ENCODE measurements at places on chromosomes 13 and 19.

GRCh38 chr19:35786299-35787160, 11.2 kb downstream of the ARHGAP33 start:
- no peak for DNase-seq

- peak; percentile 9 for DNase-seq
Measured at GRCh38 chr13:36919171-36919832, 736 bp downstream of the SMAD9 start.

- peak; percentile 87 for DNase-seq
Measured at GRCh38 chr19:53867225-53868090, at the start of gene MYADM. TSS of gene MYADM (plus strand) at chr19:53867883. CDS start at chr19:53873530, 5,647 bp downstream.

DNA sequence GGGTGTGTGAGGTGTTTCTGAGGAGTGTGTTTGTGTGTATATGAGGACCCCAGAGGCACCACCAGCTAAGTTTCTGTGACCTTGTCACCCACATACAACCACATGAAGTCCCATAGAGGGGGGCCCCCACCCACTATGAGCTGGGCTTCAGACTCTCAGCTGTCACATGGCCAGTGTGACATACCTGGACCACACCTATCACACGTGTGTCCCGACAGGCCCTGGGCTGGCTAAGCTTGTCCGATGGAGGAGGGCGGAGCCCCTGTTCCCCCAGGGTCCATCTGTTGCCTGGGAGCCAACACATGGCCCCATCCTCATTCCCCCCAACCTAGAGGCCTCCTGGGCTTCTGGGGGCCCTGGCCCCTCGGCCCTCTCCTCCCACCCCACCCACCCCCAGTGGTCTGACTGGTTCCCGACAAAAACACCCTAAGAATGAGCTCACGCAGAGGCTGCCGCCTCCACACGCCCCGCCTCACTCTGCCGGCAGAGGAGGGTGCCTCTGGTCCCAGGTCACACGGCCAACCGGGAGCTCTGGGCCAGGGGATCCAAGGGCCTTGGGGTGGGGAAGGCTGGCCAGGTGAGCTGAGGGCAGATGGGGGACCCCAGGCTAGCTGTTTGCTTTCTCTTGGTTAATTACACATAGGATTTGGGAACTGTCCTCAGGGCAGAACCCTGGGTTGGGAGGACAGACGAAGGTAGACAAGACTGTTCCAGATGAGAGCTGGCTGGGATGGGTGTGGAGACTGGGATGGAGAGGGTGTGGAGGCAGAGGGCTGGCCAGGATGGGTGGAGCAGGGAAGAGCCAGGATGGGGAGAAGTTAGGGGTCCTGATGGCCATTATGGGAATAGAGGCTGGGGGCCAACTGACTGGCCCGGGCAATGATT, 4.3 kb downstream of the KLC3 start:
- no peak for DNase-seq

- DNase-seq = no peak
Measured at GRCh38 chr13:40490086-40490758, 176.2 kb downstream of the FOXO1 start.

DNA sequence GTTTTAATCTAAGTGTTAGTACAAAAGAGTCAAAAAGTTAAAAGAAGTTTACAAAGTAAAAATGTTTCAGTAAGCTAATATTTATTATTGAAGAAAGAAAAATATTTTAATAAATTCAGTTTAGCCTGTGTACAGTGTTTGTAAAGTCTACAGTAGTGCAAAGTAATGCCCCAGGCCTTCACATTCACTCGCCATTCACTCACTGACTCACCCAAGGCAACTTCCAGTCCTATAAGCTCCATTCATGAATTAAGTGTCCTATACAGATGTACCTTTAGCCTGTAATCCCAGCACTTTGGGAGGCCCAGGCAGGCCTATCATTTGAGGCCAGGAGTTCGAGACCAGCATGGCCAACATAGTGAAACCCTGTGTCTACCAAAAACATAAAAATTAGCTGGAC, 24.1 kb upstream of the AKAP11 start:
- DNase-seq = no peak

DNA sequence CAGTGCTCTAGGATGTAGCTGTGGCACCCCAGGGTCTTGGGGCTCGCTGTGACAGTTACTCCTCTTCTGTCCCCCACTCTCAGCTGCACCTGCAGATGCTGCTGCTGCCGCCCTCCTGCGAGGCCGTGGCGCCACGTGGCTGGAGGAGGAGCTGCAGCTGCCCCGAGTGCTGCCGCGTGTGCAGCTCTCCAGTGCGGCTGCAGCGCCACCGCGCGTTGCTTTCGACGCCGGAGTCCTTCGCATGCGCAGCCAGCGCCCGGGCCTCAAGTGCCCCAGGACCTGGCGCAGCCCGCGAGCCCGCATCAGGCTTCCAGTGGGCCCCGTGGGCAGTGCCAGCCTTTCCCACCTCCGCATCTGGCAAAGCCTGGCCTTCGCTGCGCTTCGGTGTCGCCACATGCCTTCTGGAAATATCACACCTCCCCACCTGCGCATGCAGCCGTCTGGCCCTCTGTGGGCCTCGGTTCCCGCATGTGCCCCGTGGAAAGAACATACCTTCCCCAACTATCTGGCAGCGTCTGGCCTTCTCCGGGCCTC, 692 bp upstream of the ZNF580 start:
- no peak for DNase-seq

DNA sequence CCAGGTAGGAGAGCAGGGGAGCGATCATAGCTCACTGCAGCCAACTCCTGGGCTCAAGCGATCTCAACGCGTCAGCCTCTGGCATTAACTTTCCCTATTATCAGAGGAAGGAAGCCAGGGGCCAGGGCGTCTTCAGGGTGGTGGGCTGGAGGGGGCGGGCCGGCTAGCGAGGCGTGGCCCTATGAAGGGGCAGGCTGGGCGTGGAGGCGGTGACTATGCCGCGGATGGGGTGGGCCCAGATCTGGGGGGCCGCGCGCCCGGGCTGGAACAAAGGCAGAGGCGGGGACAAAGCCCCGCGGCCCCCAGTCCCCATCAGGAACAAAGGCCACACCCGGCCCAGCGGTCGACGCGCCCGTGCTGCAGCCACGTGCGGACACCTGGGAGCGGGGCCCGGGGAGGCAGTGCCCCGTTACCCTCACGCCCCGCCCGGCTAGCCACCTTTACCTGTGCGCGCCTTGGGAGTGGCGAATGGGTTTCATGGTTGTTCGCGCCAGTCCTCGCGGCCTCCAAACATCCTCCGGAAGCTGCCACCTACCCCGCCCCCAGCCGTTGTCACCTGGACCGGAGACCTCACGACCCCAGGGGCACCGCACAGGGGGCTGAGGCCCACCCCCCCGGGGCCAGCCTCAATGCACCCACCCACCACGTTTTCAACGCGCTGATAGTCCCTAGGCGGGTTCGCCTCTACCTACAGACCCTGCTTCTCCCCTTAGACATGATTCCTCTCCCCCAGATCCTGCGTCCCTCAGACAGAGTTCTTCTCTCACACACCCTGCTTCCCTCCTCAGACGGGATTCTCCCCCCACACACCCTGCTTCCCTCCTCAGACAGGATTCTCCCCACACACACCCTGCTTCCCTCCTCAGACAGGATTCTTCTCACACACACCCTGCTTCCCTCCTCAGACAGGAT, 5.4 kb upstream of the TRIM28 start:
- no peak for DNase-seq

DNA sequence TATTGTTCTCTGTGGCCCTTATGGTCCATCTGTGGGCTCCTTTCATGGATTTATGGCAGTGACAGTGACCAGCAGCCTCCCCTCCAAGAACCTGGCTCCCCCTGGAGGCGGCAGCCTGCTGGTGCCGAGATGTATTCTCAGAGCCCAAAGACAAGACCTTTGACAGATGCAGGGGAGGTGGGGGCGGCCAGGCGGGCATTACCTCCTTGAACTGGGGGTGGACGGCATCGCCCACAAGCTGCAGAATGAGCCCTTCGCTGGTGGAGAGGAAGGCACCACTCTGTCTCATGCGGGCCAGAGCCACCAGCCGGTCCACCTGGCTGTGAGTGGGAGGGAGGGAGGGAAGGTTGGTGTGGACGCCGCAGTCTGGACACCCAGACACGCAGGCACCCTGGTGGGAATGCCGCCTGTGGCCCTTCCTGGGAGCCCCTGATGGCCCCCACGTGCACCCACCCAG, 6.6 kb downstream of the ISOC2 start:
- DNase-seq = no peak

GRCh38 chr19:44626048-44626624, 12.8 kb downstream of the IGSF23 start:
- peak; percentile 85 for DNase-seq

DNA sequence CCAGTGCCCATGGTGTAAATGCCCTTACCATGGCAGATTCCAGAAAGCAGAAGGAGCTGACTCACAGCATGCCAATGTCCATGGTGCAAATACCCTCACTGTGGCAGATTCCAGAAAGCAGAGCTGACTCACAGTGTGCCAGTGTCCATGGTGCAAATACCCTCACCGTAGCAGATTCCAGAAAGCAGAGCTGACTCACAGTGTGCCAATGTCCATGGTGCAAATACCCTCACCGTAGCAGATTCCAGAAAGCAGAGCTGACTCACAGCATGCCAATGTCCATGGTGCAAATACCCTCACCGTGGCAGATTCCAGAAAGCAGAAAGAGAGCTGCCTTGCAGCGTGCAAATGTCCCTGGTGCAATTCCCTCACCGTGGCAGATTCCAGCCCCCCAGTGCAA, 163.8 kb upstream of the SOX1 start:
- no peak for DNase-seq

GRCh38 chr13:28751175-28751960, 32.6 kb upstream of the SLC46A3 start:
- no peak for DNase-seq

GRCh38 chr19:2469102-2469914, 6.6 kb upstream of the GADD45B start:
- no peak for DNase-seq

GRCh38 chr19:55373993-55374757, 2.5 kb upstream of the TMEM190 start:
- DNase-seq = no peak

- DNase-seq = no peak
Measured at GRCh38 chr13:95480131-95480545, 72.4 kb upstream of the CLDN10 start.

- no peak for DNase-seq
Measured at GRCh38 chr19:29841209-29841558, 29.4 kb downstream of the CCNE1 start.

DNA sequence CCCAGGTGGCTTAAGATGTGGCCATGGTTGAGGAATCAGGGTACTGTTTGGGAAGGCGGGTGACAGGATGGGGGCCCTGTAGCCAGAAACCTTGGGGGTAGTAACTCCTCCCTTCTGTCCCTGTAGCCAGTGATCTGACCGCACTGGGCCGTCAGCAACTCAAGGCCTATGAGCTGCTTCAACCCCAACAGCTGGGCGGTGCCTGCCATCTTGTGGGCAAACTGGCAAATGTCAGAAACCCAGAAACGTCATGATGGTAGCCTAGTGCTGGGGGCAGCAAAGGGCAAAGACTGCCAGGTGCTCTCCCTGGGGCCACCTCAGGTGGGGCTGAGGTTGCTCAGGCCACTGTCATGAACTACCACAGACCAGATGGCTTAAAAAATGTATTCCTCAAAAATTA, 3.5 kb downstream of the COPE start:
- no peak for DNase-seq

DNA sequence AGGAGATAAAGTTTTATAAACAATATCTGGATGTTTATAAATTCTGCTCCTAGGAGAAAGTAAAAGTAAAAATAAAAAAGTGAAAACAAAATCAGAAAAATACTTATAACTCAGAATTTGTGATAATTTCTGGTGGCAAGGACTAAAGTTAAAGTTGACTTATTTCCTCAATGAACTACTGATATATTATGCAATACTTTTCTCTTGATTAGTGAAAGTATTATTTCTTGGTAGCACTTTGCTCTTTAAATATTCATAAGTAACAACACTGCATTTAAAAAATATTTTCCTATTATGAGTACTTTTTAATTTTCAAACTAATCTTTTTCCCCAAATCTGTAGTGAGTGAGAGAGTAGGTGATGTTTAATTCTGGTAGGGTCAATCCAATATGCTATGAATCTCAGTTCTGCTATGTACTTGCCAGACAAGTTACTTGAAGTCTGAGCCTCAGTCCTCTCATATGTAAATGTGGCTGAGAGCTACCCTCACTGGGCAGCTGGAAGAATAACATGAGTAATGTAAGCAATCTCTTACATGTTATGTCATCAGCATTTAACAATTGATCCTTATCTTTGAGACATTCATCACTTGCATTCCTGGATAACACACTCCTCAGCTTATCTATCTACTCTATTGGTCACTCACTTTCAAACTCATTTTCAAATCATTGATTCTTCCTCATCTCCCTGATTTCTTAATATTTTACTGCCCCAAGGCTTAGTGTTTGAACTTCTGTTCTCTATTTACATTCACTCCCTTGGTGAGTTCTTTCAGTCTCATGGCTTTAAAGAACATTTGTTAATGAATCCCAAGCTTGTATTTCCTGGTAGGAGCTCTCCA, 239.0 kb downstream of the RGCC start:
- no peak for DNase-seq

GRCh38 chr19:48158210-48158790, 11.8 kb downstream of the LIG1 start:
- no peak for DNase-seq

DNA sequence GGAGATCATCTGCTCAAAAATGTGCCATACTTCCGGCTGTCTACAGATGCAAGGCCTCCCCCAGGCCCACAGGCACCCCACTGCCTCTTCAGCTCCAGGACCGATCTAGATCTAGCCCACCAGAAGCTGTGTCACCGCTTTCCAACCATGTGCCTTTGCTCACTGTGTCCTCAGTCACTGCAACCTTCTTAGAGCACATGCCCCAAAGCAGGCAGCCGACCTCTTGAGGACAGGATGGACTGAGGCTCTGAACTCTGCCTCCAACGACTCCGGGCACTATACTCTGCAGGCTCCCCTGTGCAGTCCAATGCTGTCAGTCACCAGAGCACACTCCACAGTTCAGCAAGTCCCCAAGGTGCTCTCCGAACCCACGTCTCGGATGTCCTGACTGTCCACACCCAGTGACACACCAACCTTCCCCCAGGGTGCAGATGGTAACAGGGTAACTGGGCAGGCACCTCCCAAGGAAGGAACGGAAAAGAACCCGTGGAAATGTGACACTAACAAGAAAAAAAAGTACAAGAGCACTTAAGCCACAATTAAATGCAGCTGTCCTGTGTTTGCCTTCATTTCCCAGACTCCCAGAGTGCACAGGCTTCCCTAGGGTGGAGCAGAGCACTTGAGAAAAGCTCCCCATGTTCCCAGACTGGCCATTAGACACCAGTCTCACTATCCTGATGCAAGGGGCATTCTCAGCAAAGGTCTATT, 4.8 kb downstream of the STK24 start:
- DNase-seq = no peak

DNA sequence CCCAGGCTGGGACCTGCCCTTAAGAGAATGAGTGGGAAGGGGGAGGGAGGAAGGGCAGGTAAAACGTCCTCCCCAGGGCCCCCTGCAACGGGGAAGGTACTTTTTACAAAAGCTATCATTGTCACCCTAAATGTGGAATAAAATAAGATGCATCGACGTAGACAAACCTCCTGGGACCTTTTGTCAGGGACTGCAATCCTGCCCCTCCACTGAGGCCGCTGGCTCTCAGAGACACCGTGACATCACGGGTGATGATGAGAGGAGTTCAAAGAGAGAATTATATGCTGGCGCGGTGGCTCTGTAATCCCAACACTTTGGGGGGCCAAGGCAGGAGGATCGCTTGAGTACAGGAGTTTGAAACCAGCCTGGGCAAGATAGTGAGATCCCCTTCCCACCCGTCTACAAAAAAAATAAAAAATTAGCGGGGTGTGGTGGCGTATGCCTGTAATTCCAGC, 1.8 kb upstream of the MYBPC2 start:
- DNase-seq = no peak

- no peak for DNase-seq
Measured at GRCh38 chr13:39306639-39307589, 268.7 kb downstream of the NHLRC3 start.

- DNase-seq = no peak
Measured at GRCh38 chr13:80245162-80245733, 95.7 kb downstream of the SPRY2 start.
